ENCODE measurements at places on chromosomes 11 and 22.

DNA sequence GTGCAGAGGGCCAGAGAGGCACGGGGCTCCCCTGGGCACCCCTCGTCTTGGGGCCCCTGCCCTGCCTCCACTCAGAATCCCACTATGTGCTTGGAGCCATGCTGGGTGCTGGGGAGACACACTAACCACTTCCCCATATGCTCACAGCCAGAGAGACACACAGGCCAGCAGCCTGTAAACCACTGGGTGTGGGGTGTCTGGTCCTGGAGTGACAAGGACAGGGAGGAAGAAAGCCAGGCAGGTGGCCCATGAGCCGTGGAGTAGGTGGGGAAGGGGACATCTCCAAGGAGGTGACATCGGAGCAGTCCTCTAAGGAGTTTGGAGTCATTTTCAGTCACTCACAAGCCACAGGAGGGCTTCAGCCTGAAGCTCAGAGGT, 58.9 kb downstream of the CDKN1C start:
- no peak for DNase-seq

DNA sequence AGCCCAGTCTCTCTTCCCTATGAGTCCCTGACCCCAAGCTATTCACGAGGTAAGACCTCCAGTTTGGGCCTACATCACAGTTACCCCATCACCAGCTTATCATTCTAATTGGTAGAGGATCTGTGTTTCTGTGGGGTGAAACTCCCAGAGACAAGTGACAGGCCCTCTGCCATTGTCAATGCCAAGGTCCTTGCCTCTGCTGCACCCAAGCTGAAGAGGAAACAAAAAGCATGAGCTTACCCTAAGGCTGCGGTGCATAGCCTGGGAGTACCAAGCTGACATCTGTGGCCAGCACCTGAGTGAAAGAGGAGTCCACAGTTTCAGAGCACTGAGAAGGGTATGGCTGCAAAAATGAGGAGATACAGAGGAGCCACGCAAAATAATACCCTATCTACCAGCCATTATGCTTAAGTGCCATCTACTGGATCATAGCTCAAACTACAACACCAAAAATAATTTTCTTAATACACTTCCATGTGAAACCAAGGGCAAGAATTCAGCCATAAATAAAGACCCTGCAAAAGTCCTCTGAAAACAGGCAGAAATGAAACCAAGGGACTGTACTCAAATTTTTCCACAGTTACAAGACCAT, 62.3 kb upstream of the ANO5 start:
- no peak for DNase-seq

- DNase-seq: no peak
Observed at GRCh38 chr11:118912742-118913410, 12.8 kb downstream of the BCL9L start.

DNA sequence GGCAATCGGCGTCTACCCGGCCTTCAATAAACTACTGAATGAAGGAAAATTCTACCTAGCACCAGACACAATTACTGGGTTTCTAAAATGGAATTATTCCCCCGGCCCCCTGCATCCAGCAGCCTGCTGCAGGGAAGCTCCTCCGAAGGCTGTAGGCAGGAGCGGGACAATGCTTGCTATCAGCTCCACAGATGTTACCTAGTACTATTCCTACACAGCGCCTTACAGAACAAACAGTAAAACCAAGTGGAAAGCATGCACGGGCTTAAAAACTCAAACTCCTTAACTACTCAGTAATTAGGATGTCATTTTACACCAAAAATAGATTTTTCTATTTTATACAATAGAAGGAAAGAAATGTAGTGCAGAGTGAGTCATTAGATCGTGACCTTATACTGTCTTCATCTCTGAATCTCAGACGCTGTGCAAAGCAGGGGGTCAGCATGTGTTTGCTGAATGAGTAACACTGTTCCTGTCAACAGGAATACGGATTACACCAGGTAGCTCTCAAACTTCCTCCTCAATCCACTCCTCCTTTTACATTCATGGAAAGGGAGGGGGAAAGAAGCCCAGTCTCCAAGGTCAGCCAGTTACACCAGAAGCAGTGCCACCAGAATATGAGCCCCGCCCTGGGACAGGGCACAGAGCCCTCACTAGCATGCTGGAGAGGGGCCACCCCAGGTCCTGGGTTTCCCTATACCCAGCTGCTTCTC, 74.9 kb downstream of the PACSIN2 start:
- peak; percentile 20 for DNase-seq

Data from HS-27A (cell line).